Activated CD8-positive, alpha-beta T cell treated with anti-CD3 and anti-CD28 coated beads for 36 hours (primary cell): ENCODE measurements at places on chromosomes 5 and 9. TPM values are rescaled to one million over a fixed set of nuclear protein-coding genes. Genes with fewer than 3 reads are reported as not detected.

Gene PLAC8L1
- total RNA-seq: not detected

Gene C5orf58
- not detected for total RNA-seq

Gene BSPRY
- 8.2 TPM for total RNA-seq

Gene SEMA6A
- not detected for total RNA-seq

Gene ZNF366
- total RNA-seq: not detected

Gene AMBP
- not detected for total RNA-seq

Gene SIT1
- total RNA-seq: 102 TPM

Gene IFNA5
- not detected for total RNA-seq

Gene PRSS3
- total RNA-seq: not detected

Gene MARVELD2
- 0.29 TPM for total RNA-seq

Gene SLC34A3
- total RNA-seq: not detected

Gene INSL4
- not detected for total RNA-seq

Gene RMI1
- 20.1 TPM for total RNA-seq

Gene SAPCD2
- total RNA-seq: 13.7 TPM

Gene MEF2C
- 0.27 TPM for total RNA-seq

Gene PAEP
- not detected for total RNA-seq

Gene OBP2B
- total RNA-seq: not detected

Gene PLK2
- 4.0 TPM for total RNA-seq

Gene PCDHGC3
- not detected for total RNA-seq

Gene TNFSF15
- total RNA-seq: 0.23 TPM

Gene TAS2R1
- not detected for total RNA-seq

Gene FGF1
- not detected for total RNA-seq

Gene SLC34A1
- total RNA-seq: 0.29 TPM

Gene SUSD3
- total RNA-seq: 34.6 TPM

Gene ZMAT2
- 47.6 TPM for total RNA-seq

Gene HAVCR1
- total RNA-seq: not detected

Gene CDH9
- total RNA-seq: not detected

Gene CBY3
- total RNA-seq: 1.2 TPM

Gene ATP6V0E1
- total RNA-seq: 79.8 TPM

Gene PGM5
- not detected for total RNA-seq

Gene CNTFR
- not detected for total RNA-seq

Gene FOXE1
- total RNA-seq: not detected

Gene CCIN
- total RNA-seq: not detected

Gene CKMT2
- not detected for total RNA-seq

Gene PNPLA7
- total RNA-seq: 4.8 TPM

Gene PFN3
- not detected for total RNA-seq

Gene CLINT1
- total RNA-seq: 56.8 TPM

Gene EGFLAM
- total RNA-seq: not detected

Gene HCN1
- not detected for total RNA-seq

Gene FOXD4
- total RNA-seq: not detected

Gene GFPT2
- not detected for total RNA-seq

Gene NOL6
- total RNA-seq: 45.5 TPM

Gene SOX30
- 0.11 TPM for total RNA-seq

Gene CNTNAP3B
- not detected for total RNA-seq

Gene LRRTM2
- total RNA-seq: not detected

Gene SOHLH1
- total RNA-seq: not detected

Gene PLPPR1
- not detected for total RNA-seq

Gene RNF183
- total RNA-seq: 0.27 TPM
